ENCODE measurements at places on chromosomes 13 and 19. TPM values are rescaled to one million over a fixed set of nuclear protein-coding genes. Genes with fewer than 3 reads are reported as not detected.

The EBI3 gene
- 0.36 TPM for total RNA-seq

The TLE2 gene
- total RNA-seq, result 17.0 TPM

The ZNF813 gene
- total RNA-seq, result 6.3 TPM

The DMAC2 gene
- 17.3 TPM for total RNA-seq

The TJP3 gene
- total RNA-seq, result not detected

The NKG7 gene
- 0.45 TPM for total RNA-seq
